ENCODE measurements at places on chromosomes 13 and 19.
A peak's percentile ranks its signal among the peaks of the same experiment; 100 is the strongest.

- H3K36me3 ChIP-seq: no peaks in the 10 kb centered on the region
- H3K27me3 ChIP-seq: peaks cover 10% of the 10 kb centered on the region
- H3K27ac ChIP-seq: no peak overlapping the region
These were observed 38.5 kb downstream of the TBC1D4 start for GRCh38 chr13:75443356-75443958.

GRCh38 chr19:19956434-19957075 lies 55.8 kb downstream of the ZNF93 start:
- peaks cover 1% of the 10 kb centered on the region for H3K4me1 ChIP-seq
- no peaks in the 10 kb centered on the region for H3K27me3 ChIP-seq
- no peak overlapping the region for H3K27ac ChIP-seq
- DNase-seq: no peak
- peaks cover 2% of the 10 kb centered on the region for H3K36me3 ChIP-seq

GRCh38 chr13:94896238-94896637 lies 183.9 kb upstream of the SOX21 start:
- no peaks in the 10 kb centered on the region for H3K27me3 ChIP-seq
- no peak overlapping the region for H3K27ac ChIP-seq
- no peak overlapping the region for H3K4me3 ChIP-seq
- H3K36me3 ChIP-seq: no peaks in the 10 kb centered on the region
- no peaks in the 10 kb centered on the region for H3K4me1 ChIP-seq

GRCh38 chr19:11963566-11964355 lies 1.1 kb upstream of the ZNF763 start:
- no peaks in the 10 kb centered on the region for H3K27me3 ChIP-seq
- peak overlapping the region; percentile 96 for H3K4me3 ChIP-seq
- H3K36me3 ChIP-seq: peaks cover 14% of the 10 kb centered on the region
- peak; percentile 77 for DNase-seq

DNA sequence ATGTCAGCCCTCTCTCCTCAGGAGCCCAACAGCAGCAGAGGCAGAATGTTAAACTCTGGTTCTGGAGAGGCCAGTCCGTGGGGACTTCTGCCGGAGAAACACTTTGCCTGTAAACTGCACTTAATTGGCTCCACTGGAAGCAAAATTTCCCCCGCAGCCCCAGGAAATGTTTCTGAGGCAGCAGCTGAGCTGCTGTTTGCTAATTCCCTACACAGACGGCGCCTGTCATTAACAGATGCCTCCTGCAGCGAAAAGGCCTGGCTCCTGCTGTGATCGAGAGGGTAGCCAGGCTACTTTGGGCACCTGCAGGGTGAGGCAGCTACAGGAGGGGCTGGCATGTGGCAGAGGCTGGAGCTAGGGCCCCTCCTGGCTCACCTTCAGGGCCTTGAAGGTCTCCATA lies 5.2 kb upstream of the TM6SF2 start:
- peaks cover 2% of the 10 kb centered on the region for H3K4me1 ChIP-seq
- no peak for DNase-seq
- H3K36me3 ChIP-seq: peaks cover 18% of the 10 kb centered on the region
- no peak overlapping the region for H3K4me3 ChIP-seq
- peaks cover 10% of the 10 kb centered on the region for H3K27me3 ChIP-seq
- H3K27ac ChIP-seq: no peak overlapping the region

- H3K27ac ChIP-seq: no peak overlapping the region
- no peak overlapping the region for H3K4me3 ChIP-seq
- peaks cover under 1% of the 10 kb centered on the region for H3K4me1 ChIP-seq
- peaks cover 7% of the 10 kb centered on the region for H3K36me3 ChIP-seq
- no peaks in the 10 kb centered on the region for H3K27me3 ChIP-seq
These were observed 130.6 kb downstream of the COG6 start for GRCh38 chr13:39786091-39786490.

- H3K4me3 ChIP-seq: no peak overlapping the region
- no peaks in the 10 kb centered on the region for H3K27me3 ChIP-seq
- DNase-seq: no peak
- no peaks in the 10 kb centered on the region for H3K36me3 ChIP-seq
- no peak overlapping the region for H3K27ac ChIP-seq
These were observed 467.3 kb downstream of the DACH1 start for GRCh38 chr13:71399631-71400215.

DNA sequence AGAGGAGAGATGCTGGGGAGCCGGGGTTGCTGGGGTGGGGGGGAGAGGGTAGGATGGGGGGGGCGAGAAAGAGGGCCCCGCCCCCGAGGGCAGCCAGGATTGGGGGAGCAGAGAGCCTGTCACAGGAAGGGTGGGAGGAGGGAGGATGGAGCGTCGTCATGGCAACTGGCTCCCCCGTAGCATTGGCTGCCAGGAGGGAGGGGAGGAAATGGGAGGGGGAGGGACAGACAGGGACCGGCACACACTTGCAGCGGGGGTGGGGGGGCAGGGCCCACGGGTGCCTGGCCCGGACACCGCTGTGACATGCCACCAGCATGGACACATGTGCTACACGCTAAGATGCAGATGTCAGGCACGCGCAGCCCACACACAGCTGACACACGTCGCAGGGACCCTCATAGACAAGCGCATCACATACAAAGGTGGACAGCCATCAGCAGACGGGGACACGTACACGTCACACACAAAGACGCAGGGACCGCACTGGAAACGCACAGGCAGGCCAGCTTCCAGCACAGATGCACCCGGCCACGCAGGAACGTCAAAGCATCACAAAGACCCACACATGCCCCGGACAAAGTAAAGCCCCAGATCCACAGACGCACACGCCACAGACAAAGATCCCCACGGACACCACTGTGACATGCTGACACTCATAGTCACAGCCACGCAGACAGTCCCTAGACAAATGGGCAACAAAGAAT lies at the start of gene LMTK3:
LMTK3 (minus strand) TSS at position 36 of the 704 bp plus-strand sequence. CDS start 259 bp downstream, outside the sequence.
- peak within 1 kb of the TSS; percentile 79 for H3K27ac ChIP-seq
- peak within 1 kb of the TSS; percentile 88 for H3K4me3 ChIP-seq
- H3K36me3 ChIP-seq: no peaks in the 10 kb centered on the region
- H3K27me3 ChIP-seq: no peaks in the 10 kb centered on the region
- peak; percentile 74 for DNase-seq
- peaks cover 9% of the 10 kb centered on the region for H3K4me1 ChIP-seq

DNA sequence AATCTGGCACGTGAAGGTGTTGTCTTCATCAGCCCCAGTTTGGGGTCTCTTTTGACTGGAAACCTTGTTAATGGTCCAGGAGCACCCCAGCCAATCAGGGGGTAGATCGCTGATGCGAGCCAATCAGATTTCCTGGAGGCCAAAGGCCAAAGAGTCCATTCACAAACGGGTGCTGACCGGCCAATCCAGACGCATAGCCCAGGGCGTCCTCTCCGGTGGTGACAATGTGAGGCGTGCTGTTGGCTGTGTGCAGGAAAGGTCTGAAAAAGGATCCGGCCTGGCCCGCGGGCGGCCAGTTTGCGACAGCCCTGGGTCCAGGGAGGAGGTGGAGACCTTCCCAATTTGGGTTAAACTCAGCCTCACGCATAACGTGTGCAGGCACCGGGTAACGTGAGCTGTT lies 3.1 kb downstream of the MAST3 start:
- H3K4me1 ChIP-seq: peaks cover 26% of the 10 kb centered on the region
- H3K27ac ChIP-seq: no peak overlapping the region
- no peak overlapping the region for H3K4me3 ChIP-seq
- H3K27me3 ChIP-seq: no peaks in the 10 kb centered on the region
- no peaks in the 10 kb centered on the region for H3K36me3 ChIP-seq
- no peak for DNase-seq

DNA sequence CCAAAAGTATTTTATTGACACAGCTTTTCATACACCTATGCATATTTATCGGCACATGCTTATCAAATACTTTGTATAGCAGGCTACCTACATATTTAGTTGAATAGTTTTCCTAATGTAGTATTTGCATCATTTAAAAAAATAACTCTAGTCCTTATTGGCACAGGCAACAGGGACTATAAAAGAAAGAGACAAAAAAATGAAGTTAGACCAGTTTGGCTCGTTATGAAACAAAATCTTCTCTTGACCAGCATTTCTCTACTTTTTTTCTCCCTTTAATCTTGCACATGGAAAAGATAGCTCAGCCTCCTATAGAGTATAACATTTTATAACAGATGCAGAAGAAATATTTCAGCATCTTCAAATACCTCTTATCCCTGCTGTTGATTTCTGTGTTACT lies 794.8 kb upstream of the MIR17HG start:
- no peaks in the 10 kb centered on the region for H3K4me1 ChIP-seq
- no peak overlapping the region for H3K4me3 ChIP-seq
- H3K27me3 ChIP-seq: no peaks in the 10 kb centered on the region

DNA sequence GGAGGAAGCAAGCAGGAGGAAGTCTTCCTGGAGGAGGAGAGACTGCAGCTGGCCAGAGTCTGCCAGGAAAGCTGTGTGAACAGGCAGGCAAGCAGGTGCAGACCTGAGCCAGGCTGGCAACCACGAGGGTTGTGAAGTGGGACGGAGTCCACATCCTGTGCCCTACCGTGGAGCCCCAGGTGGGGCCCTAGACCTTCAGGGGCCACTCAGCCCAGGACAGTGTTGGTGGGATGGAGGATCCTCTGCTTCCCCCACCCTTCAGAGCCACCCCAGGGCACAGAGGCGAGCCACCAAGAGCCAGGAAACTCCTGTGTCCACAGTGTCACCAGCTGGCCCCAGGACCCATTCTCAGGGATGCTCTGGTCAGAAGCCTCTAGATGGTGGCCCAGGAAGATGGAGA lies 8.4 kb upstream of the VSTM2B start:
- H3K4me3 ChIP-seq: no peak overlapping the region
- no peaks in the 10 kb centered on the region for H3K36me3 ChIP-seq
- peaks cover 15% of the 10 kb centered on the region for H3K27me3 ChIP-seq
- no peak overlapping the region for H3K27ac ChIP-seq
- no peak for DNase-seq

DNA sequence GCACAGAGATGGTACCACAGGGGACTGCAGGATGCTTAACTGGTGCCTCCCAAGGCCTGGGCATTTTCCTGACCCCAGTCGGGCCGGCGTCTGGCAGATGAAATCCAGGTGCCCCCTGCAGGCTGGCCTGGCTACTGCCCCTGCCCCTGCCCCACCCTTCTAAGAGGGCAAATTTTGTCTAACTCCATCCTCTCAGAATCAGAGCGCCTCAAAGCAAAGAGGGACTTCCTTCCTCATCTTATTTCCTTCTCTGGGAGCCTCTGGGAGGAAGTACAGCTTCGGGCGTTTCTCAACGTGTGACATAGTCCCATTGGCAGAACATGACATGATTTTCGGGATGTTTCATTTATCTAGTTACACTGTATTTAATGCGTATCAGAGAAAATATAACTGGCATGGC lies 2.7 kb downstream of the PRKACA start:
- peak; percentile 69 for DNase-seq
- H3K4me1 ChIP-seq: peaks cover 49% of the 10 kb centered on the region
- H3K36me3 ChIP-seq: no peaks in the 10 kb centered on the region

GRCh38 chr13:76014406-76015318 lies 378.5 kb downstream of the LMO7 start:
- H3K27ac ChIP-seq: no peak overlapping the region
- H3K27me3 ChIP-seq: no peaks in the 10 kb centered on the region
- H3K4me3 ChIP-seq: no peak overlapping the region
- H3K4me1 ChIP-seq: no peaks in the 10 kb centered on the region

DNA sequence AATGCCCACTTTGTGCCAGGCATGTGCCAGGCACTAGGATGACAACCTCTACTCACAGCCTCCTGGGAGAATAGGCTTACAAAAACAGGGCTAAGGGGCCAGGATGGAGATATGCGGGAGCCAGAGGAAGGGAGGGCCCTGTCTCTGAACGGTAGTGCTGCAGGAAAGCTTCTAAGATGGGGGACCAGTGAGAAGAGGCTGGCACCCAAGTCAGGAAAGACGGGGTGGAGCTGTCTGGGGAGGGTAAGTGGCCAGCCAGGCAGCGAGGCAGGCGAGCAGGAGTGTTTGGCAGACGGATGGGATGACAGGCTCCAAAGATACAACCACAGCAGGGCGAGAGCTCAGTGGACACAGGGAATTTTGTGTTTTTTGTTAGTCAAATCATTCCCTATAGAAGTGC lies 44.7 kb upstream of the GPI start:
- H3K36me3 ChIP-seq: peaks cover 6% of the 10 kb centered on the region
- H3K27me3 ChIP-seq: no peaks in the 10 kb centered on the region
- no peak for DNase-seq
- H3K4me1 ChIP-seq: peaks cover 14% of the 10 kb centered on the region

GRCh38 chr13:31057403-31058033 lies 104.2 kb downstream of the HSPH1 start:
- no peak for DNase-seq
- no peak overlapping the region for H3K27ac ChIP-seq
- H3K4me3 ChIP-seq: no peak overlapping the region
- H3K4me1 ChIP-seq: peaks cover 2% of the 10 kb centered on the region
- no peaks in the 10 kb centered on the region for H3K36me3 ChIP-seq

DNA sequence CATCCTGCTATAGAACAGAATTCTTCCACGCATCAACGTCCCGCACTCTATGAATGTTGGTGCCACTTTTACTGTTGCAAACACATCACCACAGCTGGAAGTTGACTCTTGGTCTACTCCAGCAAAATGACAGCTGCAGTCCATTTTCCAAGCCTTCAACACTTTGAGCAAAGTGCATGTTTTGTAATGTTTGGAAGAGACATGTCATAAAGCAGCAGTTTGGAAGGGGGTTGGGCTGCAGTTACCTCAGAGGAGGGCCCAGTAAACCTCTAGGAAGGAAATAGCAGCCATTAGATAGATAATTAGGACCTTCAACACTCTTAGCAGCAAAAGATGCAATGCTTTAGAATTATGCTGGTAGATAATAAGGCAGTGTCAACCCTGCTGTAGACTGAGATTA lies 323.6 kb downstream of the TDRD3 start:
- no peaks in the 10 kb centered on the region for H3K36me3 ChIP-seq
- no peak for DNase-seq
- H3K27ac ChIP-seq: no peak overlapping the region
- H3K4me3 ChIP-seq: no peak overlapping the region
- no peaks in the 10 kb centered on the region for H3K4me1 ChIP-seq

DNA sequence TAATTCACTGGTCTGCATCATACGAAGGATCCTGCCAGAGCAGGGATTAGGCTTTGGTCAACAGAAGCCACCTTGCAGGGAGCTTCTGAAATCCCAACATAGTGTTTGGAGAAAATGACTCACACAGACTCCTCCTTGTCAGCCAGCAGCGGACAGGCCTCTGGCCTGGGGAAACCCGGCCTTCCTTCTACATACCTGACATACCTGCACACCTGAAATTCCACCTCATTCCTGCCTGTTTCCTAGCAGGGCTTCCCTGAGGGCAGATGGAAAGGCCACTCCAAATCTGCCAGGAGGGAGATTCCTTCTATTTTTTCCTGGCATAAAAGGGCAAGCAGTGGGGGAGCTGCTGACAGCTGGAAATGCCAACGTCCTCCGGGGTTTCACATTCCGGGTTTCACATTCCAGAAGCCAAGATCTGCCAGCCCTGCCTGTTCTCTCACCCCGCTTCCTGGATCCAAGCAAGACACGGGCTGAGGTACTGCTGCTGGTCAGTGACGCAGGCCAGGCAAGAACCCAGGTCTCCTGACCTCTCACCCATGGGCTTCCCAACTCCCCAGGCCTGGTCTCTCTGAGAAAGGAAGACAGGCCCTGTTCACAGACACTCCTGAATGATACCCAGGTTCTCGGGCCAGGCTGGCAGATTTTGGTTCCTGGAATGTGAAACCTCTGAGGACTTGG lies 18.2 kb upstream of the IGFL1 start:
- H3K27ac ChIP-seq: no peak overlapping the region
- peaks cover 2% of the 10 kb centered on the region for H3K4me1 ChIP-seq
- peaks cover 7% of the 10 kb centered on the region for H3K27me3 ChIP-seq

- no peak overlapping the region for H3K27ac ChIP-seq
- peaks cover 11% of the 10 kb centered on the region for H3K4me1 ChIP-seq
- no peaks in the 10 kb centered on the region for H3K27me3 ChIP-seq
- H3K36me3 ChIP-seq: no peaks in the 10 kb centered on the region
- H3K4me3 ChIP-seq: no peak overlapping the region
These were observed 70.3 kb downstream of the TEX29 start for GRCh38 chr13:111390522-111391270.
